ENCODE measurements at places on chromosomes 2 and 18. TPM values are rescaled to one million over a fixed set of nuclear protein-coding genes. Genes with fewer than 3 reads are reported as not detected.

Gene TFCP2L1
- not detected for total RNA-seq

Gene STAM2
- total RNA-seq: 39.1 TPM

Gene PRSS56
- total RNA-seq: not detected

Gene KCNF1
- not detected for total RNA-seq

Gene C1GALT1C1L
- not detected for total RNA-seq

Gene RAD51AP2
- total RNA-seq: not detected

Gene CCDC102B
- total RNA-seq: 3.5 TPM

Gene DRC1
- not detected for total RNA-seq

Gene PCARE
- not detected for total RNA-seq

Gene LONRF2
- total RNA-seq: not detected

Gene SKOR2
- not detected for total RNA-seq

Gene IL36A
- not detected for total RNA-seq

Gene SPP2
- total RNA-seq: not detected
